ENCODE measurements at places on chromosomes 2 and 18.

DNA sequence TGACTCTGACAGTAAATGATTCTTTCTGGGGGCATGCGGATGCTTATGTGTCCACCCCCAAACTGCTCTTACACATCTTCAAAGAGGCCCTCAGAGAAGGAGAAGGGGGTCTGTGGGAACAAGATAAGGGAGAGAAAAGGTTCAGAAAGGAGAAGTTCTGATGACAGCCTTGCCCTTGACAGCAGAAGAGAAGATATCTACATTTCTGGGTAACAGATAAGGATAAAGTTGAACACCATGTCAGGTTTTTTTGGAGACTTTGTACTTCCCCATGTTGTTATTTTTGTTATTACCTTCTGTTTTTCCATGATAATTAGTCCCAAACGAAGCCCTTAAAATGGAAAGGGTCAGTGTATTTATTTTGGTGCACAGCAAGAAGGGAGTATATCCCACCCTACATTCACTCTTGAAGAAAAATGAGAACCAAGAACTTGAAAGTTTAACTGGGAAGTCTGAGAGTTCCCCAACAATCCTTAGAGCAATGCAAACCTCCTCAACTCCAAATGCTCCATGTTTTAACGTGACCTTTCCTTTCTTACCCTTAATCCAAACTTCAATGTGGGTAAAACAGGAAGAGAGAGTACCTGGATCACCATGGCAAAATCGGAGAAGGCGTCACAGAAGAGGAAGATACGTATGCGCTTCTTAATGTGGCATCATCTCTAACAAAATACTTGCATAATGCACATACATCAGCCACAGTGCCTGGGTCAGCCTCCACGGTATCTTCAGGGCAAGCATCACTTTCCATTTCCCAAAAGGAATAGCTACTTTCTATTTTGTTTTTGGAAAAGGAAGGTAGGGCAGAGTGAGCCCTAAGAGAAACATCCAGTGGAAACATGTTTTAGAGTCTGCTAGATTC is 264.6 kb upstream of the STON1 start:
- no peak for DNase-seq

DNA sequence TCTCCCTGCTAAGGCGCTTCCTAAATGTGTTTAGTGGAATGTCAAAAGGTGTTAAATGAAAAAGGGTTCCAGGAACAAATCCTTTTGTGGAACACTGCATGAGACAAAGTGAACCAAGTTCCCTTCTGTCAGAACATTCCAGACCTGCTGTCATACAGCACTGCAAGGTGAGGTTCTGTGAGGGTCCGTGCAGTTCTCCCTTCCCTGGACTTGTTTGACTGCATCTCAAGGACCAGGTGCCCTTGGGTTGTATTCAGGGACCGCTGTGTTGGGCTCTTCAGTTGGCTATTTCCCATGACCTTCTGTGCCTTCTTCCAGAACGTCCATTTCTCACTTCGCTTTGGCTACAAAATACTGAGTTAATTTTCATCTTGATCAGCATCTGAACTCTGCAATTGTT is 328.2 kb downstream of the PTPRM start:
- DNase-seq, result no peak

DNA sequence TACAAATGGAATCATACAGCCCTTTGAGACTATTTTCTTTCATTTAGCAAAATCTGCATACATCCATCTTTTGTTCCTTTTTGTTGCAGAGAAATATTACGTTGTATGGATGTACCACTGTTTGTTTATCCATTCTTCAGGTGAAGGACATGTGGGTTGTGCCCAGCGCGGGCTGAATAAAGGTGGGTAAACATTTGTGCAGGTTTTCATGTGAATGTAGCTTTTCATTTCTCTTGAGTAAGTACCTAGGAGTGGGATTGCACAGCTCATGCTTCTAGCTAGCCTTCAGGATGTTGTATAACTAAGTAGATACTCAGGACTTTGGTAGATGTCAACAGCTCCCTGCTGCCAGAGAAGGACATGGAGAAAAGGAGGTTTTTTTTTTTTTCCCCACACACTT is 50.6 kb upstream of the SPRED2 start:
- DNase-seq, result peak; percentile 40

DNA sequence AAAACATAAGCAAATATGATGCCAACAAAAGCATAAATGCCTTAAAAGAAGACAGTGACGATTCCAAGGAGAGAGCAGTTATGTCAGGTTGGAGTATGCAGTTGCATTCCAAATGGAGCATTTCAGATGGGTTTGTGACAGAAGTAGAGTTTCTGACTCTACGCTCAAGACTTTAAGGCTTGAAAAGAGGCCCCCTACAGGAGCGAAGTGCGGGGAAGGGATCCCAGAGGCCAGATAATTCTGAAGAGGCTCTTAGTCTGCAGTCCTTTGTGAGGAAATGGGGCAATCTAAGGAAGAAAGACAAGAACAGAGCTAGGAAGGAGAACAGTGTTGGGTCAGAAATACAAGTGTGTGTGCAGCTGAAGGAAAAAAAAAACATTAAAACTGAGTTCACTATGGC is 95.5 kb downstream of the ZNF521 start:
- DNase-seq, result no peak

GRCh38 chr2:20049637-20050036 is 1.8 kb downstream of the LAPTM4A start:
- DNase-seq, result no peak

DNA sequence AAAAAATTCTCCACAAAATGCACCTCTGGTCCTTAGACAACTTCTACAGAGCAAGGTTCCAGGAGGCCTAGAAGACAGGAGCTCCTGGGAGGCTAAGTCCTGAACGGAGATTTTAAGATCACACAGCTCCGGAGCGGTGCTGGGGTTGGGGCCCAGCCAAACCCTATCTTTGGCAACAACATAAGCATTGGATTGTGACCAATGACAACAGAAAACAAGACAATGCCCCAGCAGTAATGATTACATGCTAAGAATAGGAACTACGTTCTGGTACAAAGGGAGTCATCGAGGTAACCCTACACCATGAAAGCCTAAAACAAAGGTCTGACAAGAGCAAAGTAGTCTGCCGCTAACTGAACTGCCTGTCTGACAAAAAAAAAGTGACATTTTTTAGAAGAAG is 171.2 kb downstream of the CMPK2 start:
- no peak for DNase-seq

GRCh38 chr2:152176113-152176714 is 651 bp upstream of the STAM2 start:
- DNase-seq, result no peak

GRCh38 chr2:25419678-25420242 is 78.0 kb upstream of the DNMT3A start:
- DNase-seq, result no peak

- DNase-seq, result no peak
Measured at GRCh38 chr2:152054593-152054992, 44.3 kb downstream of the CACNB4 start.

- no peak for DNase-seq
Measured at GRCh38 chr2:173818285-173818684, 146.9 kb downstream of the SP3 start.

GRCh38 chr2:37738266-37738885 is 66.9 kb upstream of the CDC42EP3 start:
- DNase-seq, result no peak

GRCh38 chr2:189328848-189329245 is 112.4 kb upstream of the WDR75 start:
- no peak for DNase-seq

- DNase-seq, result no peak
Measured at GRCh38 chr2:15711126-15711860, 119.6 kb downstream of the DDX1 start.

- no peak for DNase-seq
Measured at GRCh38 chr2:9675415-9676351, 44.9 kb upstream of the YWHAQ start.

DNA sequence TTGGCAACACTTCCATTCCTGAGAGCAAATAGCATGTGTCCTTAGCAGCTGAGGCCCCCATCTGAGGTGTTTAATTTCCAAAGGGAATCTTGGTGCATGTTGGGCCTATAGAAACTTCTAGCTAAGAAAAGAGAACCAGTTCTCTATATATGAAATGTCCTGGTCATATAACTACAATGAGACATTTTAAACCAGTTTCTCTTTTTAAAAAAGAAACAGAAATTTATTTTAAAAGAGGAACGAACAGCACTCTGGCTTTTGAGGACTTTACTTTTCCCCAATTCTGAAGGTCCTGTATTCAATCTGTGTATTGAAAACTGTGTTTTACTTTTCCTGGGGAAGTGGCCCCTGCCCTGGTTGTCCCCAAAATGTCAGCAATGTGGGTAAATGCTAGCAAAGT is 309.5 kb upstream of the STON1 start:
- DNase-seq, result no peak

DNA sequence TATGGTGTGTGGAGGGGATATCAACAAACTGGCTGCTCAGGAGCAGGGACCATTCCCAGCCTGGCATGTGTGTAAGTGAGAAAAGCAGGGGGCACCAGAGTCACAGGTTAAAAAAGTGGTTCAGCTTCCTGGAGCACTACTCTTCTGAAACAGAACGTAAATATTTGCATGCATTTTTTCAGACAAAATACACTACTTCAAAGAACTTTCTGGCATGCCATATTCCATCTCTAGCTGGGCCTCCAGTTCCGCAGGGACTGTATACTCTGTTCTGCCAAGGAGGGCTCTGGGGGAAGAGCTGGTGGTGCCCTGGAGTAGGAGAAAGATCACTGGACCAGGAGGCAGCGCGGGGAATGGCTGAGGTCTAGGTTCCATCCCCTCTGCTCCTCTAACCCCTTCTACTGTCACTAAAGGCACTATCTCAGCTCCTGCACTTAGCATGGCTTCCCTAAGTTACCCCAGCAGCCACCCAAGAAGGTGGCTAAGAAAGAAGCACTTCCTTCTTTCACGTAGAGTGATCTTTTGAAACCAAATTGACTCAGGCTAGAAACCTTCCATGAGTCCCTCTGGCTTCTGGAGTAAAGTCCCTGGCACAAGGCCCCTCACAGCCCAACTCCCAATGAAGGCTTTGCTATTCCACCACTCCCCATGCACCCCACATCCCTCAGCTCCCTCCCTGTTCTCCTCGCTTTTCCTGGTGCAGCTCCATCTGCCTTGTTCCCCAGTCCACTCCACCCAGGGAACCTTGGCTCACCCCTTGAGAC is 57.6 kb upstream of the CABLES1 start:
- DNase-seq, result no peak

DNA sequence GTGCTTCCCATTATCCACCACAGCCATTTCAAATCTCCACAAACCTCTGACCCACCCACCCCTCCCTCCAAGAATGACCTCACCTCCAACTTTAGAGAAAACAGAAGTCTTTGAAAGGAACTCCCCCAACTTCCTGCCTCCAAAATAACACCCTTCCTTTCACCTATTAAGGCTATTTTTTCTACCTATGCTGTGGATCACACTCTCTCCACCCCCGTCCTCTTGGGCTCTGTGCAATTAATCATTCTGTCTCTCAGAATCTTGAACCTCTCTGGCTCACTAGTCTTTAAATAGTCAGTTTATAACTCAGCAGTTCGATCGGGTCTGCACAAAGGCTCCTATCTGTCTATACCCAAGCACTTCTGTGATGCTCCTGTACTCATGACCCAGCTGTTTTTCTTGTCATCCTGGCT is 37.3 kb upstream of the XPO1 start:
- no peak for DNase-seq

GRCh38 chr18:49744376-49745008 is 68.8 kb downstream of the ACAA2 start:
- no peak for DNase-seq

DNA sequence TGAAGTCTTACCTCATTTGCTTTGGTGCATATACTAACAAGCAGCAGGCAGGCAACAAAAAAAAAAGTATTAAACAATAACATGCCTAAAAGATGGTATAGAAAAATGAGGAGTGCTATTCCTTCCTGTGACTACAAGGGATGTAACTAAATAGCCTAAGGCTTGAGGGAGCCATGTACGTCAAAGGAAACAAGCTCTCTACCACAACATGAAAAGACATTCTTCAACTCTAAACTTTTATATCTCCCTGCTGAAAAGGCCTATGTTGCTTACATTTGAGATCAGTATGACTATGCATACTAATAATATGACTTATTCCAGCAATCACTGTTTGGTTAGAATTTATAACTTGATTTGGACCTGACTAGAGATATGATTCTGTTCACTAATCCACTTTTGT is 347.9 kb downstream of the ADCYAP1 start:
- no peak for DNase-seq

GRCh38 chr18:25291150-25291549 is 60.8 kb downstream of the ZNF521 start:
- no peak for DNase-seq

GRCh38 chr18:63074981-63075404 is 244.6 kb downstream of the BCL2 start:
- peak; percentile 97 for DNase-seq

GRCh38 chr2:150646746-150647145 is 159.3 kb upstream of the RND3 start:
- no peak for DNase-seq

GRCh38 chr2:3523551-3524041 is 4.3 kb upstream of the ADI1 start:
- DNase-seq, result no peak

DNA sequence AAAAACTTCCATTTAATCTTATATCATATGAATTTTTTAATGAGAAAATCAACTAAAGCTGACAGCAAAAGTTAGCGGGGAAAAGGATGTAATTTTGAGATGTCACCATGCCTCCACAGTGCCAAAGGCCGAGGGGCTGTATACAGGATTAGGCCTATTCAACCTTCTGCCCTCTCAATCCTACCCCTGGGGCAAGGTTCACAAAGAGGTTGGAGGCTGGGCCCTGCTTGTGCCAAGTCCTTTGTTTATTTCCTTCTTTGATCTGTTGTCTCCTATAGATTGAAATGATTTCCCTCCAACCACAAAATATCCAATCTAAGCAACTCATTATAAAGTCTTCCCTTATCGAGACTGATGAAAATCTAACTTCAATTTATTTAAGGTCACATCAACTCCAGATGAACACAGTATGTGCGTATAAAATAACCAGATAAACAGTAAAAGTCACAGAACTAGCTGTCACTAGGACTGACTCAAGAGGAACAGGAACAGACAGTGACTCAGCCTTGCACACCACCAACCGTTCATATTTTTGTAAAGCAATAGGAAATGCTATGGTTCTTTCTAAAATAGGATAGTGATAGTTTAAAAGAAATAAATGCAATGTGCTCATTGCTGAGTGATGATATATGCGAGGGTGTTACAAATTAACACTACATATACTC is 95.8 kb downstream of the SLC25A12 start:
- DNase-seq, result no peak

- DNase-seq, result no peak
Measured at GRCh38 chr2:200247494-200247893, 59.0 kb upstream of the SPATS2L start.
